ENCODE measurements at places on chromosomes 12 and 14.

- no peak for DNase-seq
Measured at GRCh38 chr14:32007755-32008362, 69.2 kb upstream of the ARHGAP5 start.

- no peak for DNase-seq
Measured at GRCh38 chr14:33959692-33960151, 8.8 kb upstream of the EGLN3 start.

DNA sequence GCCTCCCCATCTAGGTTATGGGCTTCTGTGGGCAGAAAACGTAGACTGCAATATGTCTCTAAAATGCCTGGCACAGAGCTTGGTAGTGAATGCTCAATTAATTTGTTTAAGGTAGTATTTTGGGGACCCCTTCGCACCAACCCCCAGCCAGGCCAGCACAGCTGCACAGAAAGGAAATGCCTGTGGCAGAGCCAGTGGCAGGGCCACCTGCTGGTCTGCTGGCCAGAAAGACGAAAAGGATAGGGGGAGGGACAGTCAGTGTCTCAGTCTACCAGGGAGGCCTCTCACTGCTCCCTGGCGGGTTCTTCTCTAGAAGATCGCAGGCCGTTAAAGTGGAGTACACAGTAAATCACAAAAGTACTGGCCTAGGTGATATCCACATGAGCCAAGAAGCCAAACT lies 3.5 kb downstream of the RAB15 start:
- no peak for DNase-seq

GRCh38 chr12:26987634-26988424 lies 26.4 kb downstream of the TM7SF3 start:
- DNase-seq: no peak

- no peak for DNase-seq
Measured at GRCh38 chr12:104454997-104455396, 1.8 kb upstream of the CHST11 start.

DNA sequence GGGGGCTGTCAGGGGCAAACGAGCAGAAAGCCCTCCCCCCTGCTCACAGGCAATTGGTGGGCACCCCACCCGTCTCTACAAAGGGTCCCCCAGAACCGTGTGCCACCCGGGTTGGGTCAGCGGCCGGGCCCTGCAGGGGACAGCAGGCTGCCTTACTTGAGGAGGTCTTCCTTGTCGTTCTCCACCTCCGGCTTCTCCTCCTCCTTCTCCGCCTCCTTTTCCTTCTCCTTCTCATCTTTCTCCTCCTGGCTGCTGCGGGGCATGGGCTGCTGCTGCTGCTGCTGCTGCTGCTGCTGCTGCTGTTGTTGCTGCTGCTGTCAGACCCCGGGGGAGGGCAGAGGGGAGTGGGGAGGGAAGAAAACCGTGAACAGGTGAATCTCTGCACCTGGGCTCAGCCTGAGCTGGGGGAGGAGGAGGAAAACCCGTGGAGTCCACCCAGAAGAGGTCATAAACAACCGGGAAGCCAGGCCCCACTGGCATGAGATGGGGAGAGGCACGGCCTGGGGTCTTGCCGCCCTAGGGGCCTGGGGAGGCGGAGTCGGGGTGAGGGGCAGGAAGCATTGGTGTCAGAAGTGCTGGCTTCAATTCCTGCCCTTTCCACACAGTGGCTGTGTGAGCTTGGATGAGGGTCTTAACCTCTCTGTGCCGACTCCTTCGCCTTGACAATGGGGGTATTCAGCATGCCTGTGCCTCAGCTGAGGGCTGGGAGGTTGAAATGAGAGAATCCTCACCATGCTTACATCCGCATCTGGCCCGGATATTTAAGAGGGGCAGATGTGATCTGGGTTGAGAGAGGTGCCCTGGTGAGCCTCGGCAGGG lies 107.6 kb downstream of the RFLNA start:
- DNase-seq: no peak

- no peak for DNase-seq
Measured at GRCh38 chr14:80988735-80989429, 33.5 kb downstream of the TSHR start.

- DNase-seq: no peak
Measured at GRCh38 chr12:90428465-90428864, 526.5 kb downstream of the CCER1 start.

DNA sequence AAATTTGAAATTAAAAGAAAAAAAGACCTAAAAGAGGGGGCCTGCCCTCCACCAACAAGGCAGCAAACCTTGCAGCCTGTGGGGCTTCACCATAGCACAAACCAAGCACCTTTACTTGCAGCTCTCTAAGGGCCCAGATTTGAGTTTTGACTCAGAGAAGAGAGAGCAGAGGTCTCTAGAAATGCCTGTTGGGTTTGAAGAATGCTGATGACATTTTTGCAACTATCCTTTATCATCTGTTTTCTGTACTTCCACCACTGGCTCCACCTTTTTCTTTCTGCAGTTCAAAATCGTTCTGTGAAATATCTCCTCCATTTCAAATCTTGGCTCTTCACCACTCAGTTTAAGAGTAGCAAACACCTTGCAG lies 83.8 kb upstream of the HMGA2 start:
- DNase-seq: no peak

- DNase-seq: no peak
Measured at GRCh38 chr14:70845601-70846000, 36.3 kb upstream of the MAP3K9 start.

GRCh38 chr12:50923361-50924130 lies 28.8 kb upstream of the HIGD1C start:
- no peak for DNase-seq

DNA sequence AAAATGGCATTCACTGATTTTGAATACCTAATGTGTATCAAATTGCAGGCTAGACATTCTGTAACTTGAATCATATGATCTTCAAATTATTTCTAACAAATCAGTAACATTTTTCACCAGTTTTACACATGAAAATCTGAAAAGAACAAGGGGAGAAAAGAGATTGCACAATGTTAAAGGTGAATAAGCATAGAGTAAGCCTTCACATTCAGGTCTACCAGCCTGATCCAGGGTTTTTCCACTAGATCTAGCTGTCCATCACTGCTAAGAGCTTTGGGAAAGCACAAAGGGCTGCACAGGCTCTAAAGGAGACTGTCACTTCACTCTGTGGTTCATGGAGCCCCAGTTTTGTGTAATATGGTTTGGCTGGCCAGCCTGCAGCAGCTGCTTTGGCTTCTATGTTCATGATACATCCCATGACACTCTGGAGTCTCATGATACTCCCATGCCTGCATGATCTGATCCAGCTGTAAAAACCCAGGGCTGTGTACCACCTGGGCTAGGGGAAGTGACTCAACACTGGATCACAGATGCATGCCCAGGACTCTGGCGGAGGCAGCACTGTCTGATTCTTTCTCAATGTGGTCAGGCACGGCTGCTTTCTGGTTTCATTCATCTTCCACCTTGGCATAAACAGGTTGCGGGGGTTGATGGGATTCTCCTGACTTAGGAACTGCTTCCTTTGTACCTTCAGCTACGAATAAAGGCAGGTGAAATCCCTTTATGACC lies 859.7 kb downstream of the GALC start:
- no peak for DNase-seq

DNA sequence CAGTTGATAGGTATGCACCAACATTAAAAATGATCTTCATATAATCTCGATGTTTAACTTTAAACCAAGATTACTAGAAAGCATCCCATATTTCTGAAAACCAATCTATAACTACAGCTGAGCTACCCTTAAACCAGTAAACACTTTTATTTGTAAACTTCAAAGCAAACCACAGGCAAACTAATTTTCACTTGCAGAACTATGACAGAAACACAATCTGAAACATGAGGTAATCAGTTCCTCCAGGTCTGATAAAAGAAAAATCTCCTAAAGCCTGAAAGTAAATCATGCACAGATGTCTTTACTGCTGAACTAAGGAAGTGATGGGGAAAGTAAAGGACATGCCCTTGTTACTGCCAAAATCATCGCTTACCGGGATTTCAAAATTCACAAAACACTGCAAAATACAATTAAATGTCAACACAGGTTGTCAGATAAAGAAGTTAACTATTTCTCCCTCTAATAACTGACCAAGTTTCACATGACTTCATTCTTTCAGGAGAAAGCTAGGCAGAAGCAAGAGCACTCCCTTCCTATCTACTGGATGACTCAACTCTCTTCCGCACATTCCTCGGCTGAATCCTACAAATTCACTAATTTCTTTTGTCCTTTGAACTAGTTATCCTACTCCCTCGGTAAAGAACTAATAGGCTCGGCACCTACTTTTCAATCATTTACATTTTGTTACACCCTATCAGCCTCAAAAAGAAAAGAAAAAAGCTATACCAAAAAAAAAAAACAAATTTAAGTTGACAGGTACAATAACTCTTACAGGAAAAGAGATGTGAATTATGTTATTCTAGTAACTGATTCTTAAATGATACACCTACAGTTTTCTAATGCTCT lies 1.4 kb downstream of the EEA1 start:
- peak; percentile 33 for DNase-seq

DNA sequence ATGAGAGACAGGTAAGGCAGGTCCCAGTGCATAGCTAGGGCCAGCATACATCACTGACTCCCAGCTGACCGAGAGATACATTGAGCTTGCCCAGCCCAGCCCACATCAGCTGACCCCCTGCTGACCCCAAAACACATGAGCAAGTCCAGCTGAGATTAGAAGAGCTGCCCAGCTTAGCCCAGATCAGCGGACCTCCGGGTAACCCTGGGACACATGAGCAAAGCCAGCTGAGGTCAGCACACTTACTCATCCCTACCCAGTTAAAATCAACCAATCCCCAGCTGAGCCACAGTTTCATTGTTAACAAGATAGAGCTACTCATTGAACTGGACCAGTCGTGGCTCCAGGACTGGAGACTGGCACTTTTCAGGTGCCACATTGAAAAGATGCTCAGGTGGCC lies 21.8 kb upstream of the FBXO34 start:
- no peak for DNase-seq

DNA sequence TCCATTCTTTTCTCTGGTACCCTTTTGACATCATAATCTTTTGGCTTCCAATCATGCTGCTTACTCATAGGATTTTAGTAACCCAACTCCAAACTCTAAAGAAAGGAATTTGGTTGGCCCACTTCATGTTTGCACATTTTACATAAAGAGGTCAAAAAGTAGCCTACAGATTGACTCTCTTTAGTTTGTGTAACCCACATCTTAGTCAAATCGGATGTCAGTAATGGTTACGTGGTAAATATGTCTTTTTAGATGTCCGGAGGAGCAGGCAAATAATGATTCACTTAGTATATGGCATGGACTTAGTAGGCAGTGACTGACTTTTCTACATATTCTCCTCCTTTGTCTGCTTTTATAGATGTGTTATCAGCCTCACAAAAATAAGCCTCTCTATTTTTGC lies 711.6 kb upstream of the FOXG1 start:
- DNase-seq: no peak

- no peak for DNase-seq
Measured at GRCh38 chr14:52790756-52791222, 618 bp downstream of the GNPNAT1 start.

GRCh38 chr14:64915797-64916196 lies 1.5 kb downstream of the CHURC1 start:
- no peak for DNase-seq

DNA sequence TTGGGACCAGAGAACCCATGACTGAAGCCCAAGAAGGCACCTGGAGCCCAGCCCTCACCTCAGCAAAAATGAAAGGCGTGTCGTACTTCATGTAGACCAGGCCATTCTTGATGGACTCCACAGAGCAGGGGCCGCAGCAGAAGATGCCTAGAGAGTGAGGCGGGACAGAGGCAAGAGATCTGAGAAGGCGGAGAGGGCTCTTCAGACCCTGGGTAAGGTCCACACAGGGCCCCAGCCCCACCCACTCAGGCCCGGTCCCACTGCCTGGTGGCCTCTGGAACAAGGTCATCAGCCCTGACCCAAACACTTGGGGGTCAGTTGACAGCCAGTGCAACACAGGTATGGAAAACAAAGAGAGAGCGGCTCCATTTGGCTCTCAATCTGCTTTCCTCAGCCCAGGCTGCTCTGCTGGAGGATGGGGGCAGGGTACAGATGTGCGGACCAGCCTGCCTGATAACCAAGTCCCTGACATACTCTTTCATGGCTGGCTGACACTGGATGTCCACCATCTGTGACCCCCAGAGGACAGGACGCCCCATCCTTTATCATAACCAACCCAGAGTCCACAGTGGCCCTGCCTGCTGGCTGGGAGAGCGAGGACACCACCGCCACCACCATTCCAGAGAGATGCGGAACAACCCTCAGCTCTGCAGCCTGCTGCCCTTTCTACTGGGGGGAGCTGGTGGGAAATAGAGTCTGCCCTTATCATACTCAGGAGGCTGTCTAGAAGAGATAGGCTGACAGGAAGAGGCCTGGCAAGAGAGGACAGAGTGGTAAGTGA lies 6.9 kb downstream of the TGM1 start:
- DNase-seq: no peak

GRCh38 chr14:63933110-63933509 lies 80.3 kb downstream of the SYNE2 start:
- DNase-seq: no peak

GRCh38 chr12:93484315-93484981 lies 17.1 kb downstream of the MRPL42 start:
- no peak for DNase-seq

GRCh38 chr12:132352896-132353800 lies 23.8 kb upstream of the GALNT9 start:
- DNase-seq: no peak

- DNase-seq: no peak
Measured at GRCh38 chr12:38890102-38890855, 15.1 kb downstream of the CPNE8 start.

DNA sequence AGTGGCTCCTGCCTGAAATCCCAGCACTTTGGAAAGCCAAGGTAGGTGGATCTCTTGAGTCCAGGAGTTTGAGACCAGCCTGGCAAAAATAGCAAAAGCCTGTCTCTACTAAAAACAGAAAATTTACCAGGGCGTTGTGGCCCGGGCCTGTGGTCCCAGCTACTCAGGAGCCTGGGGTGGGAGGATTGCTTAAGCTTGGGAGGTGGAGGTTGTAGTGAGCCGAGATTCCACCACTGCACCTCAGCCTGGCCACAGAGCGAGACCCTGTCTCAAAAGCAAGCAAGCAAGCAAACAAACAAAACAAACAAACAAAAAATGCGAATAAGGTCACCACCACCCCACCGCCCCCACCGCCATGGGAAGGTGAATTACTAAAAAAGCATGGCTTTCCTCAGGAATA lies 238.7 kb downstream of the ATXN7L3B start:
- DNase-seq: no peak

GRCh38 chr12:3464561-3464960 lies 26.4 kb upstream of the PRMT8 start:
- no peak for DNase-seq

DNA sequence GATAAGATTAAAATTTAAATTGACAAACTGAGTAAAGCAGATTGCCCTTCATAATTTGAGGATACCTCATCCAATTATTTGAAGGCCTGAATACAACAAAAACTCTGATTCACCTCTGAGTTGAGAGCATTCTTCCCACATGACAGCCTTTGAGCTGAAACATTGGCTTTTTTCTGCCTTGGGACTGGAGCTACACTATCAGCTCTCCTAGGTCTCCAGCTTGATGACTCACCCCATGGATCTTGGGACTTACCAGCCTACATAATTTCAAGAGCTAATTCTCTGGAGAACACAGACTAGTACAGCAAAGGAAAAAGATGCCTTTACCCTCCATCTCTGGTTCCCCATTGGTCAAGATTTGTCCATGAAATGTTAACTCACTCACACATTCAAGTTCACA lies 555.1 kb downstream of the FOXG1 start:
- no peak for DNase-seq

All from central memory CD4-positive, alpha-beta T cell (primary cell).